Esophagus mucosa (tissue), 1 donor: ENCODE measurements at places on chromosomes 3 and 15.

DNA sequence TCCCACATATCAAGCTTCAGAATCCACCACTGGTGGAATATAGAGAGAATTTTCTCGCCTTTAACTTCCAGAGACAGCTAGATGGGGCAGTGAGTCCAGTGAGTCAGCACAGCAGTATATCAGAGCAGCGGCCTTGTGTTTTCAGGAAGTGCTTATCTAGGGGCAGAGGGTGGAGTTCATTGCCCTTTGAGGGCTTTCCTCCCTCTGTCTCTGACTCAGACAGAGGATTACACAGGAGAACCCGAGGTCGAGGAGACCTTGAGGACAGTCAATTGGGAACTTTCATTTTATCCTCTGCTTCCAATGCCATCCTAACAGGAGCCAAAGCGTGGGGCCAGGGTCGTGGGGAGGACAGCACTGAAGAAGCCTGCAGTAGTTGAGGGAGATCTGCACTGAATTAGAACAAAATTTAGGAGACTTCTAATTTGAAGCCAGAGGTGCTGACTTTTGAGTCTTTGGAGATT, 109.6 kb upstream of the UMPS start:
- ATAC-seq = peak; percentile 89

DNA sequence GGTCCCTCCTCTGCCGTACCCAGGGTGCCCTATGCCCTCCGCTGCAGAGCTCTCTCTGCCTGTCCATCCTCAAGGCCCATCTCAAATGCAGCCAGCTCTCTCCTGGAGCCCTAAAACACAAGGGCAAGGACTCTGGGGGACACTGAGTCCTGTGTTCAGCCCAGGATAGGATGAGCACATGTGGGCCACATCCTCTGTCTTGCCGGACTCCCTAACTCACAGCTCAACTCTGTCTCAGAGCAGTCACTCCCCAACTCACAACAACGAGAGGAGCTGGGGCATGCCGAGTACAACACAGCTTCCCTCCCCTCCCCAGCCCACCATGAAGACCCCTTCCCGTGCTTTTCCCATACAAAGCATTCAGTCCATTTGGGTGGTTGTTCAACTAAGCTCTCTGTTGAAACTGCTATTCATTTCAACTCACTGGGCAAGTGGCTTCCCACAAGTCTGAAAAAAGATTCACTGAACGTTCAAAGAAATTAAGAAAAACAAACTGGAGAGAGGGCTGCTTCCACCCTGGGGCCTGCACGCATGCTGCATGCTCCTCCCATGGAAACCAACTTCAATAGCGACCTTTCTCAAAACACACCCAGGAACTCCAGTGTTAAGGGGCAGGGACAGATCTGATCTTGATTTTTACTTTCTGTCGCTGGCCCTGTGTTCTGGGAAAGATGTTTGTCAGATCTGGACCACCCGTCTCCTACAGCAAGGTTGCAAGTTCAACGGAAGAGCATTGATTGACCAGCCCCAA, 124.3 kb upstream of the IGF1R start:
- ATAC-seq = no peak

DNA sequence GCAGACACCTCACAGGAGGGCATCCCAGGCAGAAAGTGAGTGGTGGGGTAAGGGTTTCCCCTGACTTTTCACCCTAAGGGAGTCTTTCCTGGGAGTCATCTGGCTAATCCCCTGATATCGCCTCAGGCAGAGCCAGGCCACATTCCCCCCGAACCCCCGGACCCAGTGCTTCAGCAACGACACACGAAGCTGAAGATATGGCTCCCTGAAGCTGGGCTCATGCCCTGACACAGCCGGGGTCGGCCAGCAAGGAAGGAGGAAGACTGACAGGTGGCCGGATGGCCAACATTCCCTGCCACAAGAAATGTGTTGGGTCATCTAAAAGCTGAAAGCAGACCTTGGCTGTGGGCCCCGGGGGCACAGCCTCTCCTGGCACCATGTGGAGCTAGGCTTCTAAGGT, 14.4 kb downstream of the CHST13 start:
- ATAC-seq = no peak

DNA sequence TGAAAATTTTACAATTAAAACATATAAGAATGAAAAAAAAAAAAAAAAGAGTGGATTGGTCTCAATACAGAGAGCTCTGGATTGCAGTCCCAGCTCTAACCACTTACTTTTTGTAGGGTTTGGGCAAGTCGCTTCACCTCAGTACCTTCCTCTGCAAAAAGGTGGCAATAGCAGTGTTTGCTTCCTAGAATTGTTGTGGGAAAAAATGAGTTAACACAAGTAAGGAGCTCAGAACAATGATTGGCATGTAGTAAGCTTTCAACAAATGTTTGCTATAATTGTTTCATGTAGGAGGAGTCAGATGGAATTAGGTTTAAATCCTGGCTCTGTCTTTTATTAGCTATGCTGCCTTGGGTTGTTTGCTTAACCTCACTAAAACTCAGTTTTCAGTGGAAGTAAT, 425.2 kb upstream of the TBL1XR1 start:
- peak; percentile 78 for ATAC-seq

- no peak for ATAC-seq
These were observed 635.1 kb upstream of the AGTR1 start for GRCh38 chr3:148062590-148062989.

- no peak for ATAC-seq
These were observed 412.8 kb upstream of the WNT5A start for GRCh38 chr3:55899887-55900286.

DNA sequence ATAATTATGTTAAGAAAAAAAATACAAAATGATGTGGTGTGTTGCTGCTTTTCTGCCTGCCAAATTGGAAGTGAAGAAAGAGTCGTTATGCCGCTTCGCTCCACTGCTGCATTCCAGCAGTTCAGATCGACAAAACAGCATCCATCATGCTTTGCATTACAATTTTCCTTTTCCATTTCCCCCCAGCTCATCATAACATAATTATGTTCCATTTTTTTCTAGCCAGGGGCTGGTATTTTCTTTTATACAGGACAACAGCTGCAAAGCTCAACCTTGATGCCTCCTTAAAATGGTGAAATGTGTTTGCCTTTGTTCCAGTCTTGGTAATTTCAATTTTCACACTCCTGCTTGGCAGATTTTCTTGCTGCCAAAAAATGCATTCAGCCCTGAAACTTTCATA, 44.9 kb upstream of the KBTBD12 start:
- ATAC-seq = no peak

DNA sequence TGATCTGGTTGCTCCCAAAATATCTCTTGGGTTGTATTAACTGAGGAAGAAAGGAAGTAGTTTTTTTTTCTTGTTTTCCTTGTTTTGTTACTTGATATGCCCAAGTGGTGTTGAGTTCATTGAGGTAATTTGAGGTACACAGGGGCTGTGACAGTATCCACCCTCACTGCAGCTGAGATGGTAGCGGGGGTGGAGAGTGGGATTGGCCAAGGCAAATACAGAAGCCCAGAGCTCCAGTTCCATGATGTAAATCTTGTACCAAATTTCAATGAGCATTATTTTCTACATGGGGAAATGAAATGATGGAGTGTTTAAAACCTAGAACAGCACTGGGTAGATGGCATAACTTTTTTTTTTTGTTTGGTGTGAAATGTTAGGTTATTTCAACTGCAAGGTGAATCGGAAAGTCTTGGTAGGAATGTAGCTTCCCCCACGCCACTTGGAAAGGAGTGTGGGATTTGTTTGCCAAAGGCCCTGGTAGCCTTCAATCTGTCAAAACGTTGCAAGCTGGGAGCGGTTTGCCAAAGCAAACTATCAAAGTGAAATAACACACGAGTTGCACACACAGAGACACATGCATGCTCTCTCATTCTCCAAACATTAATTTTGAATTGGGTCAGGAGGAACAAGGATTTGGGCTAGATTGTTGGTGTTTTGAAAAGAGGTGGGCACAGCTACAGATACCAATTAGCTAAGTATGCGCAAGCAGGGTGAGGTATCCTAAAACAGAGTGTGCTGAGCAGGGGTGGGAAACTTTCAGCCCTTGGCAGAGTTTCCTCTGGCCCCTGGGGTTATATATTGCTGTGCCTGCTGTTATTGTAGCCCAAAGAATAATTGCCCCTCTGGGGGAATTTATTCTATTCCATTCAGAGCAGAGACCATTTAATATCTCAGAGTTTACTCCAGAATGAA, 34.6 kb downstream of the THSD4 start:
- ATAC-seq = no peak
